ENCODE measurements at places on chromosomes 3 and 15.

DNA sequence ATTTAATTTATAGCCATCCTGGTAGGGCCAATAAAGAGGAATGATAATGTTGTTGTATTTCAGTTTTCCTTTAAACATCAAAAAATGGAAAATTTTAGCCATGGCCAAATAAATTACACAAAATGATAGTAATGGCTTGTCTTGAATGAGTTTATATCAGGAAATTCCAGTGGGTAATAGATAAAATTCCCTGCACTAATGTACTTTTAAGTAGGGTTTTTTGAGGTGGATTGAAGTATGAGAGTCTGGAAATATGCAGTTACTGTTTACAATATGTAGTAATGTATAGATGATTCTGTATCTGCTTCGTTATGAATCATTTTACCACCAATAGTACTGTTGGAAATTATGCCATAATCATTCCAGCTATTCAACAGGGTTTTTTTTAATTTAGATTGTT is 219.4 kb upstream of the ROBO2 start:
- no peak for DNase-seq

GRCh38 chr15:71677766-71678165 is 132.6 kb upstream of the NR2E3 start:
- no peak for DNase-seq

- no peak for DNase-seq
These were observed 239.3 kb downstream of the EPHB1 start for GRCh38 chr3:135034291-135034768.

DNA sequence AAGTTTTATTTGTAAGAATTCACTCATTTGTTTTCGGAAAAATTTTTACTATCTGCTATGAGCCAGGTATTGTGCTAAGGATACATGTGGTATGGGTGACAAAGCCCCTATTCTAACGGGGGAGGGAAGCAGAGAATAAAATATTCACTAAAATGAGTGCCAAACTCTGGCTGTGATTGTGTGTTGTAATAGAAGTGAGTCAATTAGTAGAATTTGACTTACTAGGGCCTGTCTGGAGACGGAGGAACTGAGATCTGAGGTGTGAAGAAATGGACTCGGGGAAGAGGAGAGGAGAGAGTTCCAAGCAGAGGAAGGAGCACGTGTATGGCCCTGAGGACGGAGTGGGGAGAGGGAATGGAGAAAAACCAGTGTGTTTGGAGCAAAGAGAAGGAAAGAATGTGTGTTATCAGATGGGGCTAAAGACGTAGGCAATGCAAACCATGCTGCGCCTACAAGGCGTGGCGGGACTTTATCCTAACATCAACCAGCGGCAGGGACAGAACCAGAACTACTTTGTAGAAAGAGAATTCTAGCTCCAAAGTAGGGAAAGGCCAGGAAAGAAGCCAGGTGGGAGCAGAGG is 89.1 kb downstream of the OSBPL10 start:
- DNase-seq: no peak

GRCh38 chr15:22799902-22800301 is 13.5 kb downstream of the NIPA1 start:
- peak; percentile 37 for DNase-seq

- DNase-seq: peak; percentile 56
These were observed 35.2 kb downstream of the ARMC8 start for GRCh38 chr3:138222131-138222941.

- DNase-seq: no peak
These were observed 273.9 kb downstream of the SATB1 start for GRCh38 chr3:18151199-18151598.

GRCh38 chr15:63013052-63013808 is 29.3 kb upstream of the TPM1 start:
- no peak for DNase-seq

DNA sequence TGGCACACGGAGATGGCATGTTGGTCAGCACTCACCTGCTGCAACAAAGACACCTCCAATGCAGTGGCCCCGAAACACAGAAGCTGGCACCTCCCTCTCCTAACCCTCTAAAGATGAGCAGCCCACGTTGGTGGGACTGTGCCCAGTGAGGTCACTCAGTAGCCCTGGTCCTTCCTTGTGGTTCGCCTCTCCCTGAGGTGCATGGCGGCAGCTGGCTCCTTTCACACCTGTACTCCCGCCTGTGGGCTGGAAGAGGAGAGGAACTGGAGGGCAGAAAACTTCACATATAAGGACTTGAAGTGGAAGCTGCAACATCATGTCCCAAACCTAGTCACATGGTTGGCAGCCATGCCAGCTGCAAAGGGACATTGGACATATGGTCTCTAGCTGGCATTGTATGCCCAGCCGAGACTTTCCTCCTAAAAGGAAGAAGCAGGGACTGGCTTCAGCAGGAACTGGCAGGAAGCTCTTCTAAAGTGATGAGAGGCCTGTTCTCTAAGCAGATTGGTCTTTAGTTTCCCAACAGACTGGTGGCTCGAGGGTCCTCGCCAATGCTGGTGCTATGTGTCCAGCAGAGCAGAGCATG is 10.8 kb upstream of the C3orf22 start:
- no peak for DNase-seq

GRCh38 chr15:71435552-71435951 is 320.3 kb downstream of the THSD4 start:
- DNase-seq: no peak

DNA sequence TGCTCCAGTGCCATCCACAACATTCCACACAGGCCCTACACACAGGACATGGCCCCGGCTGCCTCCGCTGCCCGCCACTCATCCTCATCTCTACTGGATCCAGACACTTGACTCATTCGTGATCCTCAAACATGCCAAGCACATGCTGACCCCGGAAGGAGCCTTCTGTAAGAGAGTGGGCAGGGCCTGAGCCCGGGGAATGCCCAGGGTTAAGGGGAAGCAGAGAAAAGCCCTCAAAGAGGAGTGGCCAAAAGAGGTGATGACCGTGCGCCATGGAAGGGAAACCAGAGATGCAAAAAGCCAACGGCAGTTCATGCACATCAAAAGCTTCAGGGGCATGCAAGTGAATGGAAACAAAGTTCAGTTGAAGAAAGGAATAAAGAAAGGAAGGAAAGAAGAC is 46.1 kb downstream of the RFTN1 start:
- no peak for DNase-seq

- no peak for DNase-seq
These were observed 208.9 kb upstream of the ST8SIA2 start for GRCh38 chr15:92184679-92185230.

GRCh38 chr15:22224241-22224671 is 143.9 kb downstream of the OR4M2 start:
- no peak for DNase-seq

GRCh38 chr15:85048430-85048829 is 66.8 kb downstream of the PDE8A start:
- DNase-seq: no peak

DNA sequence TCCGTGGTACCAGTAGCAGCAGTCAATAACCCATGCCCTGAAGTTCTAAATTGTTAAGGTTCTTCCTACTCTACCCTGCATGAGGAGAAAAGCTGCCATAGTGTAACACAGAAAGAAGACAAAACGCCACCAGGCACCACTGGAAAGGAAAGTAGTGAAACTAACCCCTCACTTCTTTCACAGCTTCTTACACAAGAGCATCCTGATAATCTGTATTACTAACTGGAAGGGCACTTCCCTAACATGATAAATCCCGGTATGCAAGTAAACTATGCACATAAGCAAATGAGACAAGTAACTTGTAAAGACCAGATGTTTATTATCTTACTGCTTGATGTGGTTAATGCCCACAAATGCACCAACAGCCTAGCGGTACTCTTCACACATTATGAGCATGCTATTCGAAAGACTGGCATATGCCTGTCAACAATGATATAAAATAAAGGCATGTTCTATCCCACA is 141.3 kb downstream of the ADAM10 start:
- peak; percentile 64 for DNase-seq

GRCh38 chr3:153866901-153867300 is 254.3 kb upstream of the ARHGEF26 start:
- no peak for DNase-seq

GRCh38 chr3:159165961-159166360 is 364.1 kb downstream of the MFSD1 start:
- DNase-seq: no peak

DNA sequence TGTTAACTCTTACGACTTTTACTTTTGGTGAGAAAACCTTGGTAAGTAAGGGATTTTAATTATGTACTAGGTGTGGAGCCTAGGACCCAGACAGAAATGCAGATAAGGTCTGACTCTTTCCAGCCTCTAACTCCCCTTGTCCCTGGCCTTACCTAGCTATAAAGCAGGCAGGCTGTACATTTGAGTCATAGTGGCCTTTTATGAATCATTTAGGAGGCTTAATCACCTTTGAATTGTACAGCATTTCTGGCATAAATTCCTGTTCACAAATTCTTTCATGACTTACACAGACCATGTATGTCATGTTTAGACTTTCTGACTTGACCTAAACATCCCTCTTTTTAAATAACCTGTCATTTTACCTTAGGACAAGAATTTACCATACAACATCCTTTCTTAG is 47.4 kb downstream of the CHCHD4 start:
- no peak for DNase-seq

GRCh38 chr3:99850608-99851007 is 32.9 kb downstream of the CMSS1 start:
- DNase-seq: no peak

GRCh38 chr3:98099848-98100247 is 12.9 kb downstream of the OR5AC2 start:
- no peak for DNase-seq

GRCh38 chr3:100317912-100318311 is 16.6 kb upstream of the NIT2 start:
- peak; percentile 61 for DNase-seq

GRCh38 chr3:120650311-120650710 is 31.7 kb downstream of the HGD start:
- no peak for DNase-seq

DNA sequence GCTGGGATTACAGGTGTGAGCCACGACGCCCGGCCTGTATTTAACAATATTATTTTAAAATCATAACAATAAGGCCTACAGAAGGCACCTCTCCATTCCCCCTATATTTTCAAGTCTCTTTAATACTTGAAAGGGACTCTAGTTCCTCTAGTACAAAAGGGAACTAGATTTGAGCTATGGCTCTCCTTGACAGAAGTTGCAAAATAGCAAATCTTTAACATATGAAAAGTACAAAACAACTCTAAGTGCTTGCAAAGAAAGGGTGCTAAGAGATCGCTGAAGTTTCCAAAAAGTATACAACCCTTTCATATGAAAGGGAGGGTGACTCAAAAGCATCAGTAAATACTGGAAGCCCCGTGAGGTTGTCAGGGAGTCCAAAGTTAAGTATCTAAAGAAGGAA is 23.8 kb downstream of the AP3S2 start:
- DNase-seq: peak; percentile 20

DNA sequence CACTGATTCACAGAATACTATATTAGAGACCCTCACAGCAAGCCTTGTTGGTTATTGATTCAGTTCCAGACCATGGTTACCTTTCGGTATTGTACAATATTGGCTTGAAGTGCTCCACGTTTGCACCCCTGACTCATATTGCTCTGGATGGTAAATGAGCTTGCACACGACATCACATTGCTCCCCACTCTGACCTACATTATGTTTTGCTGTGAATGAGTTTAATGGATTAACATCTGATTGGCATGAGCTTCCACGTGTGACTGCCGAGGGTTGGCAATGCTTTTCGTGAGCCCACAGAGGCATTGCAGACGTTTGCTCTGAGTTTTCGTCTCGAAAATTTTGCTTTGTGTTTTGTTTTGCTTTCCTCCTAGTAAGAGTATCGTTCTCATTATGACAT is 225.8 kb upstream of the ICE2 start:
- DNase-seq: no peak

GRCh38 chr15:95556866-95557225 is 773.7 kb upstream of the NR2F2 start:
- no peak for DNase-seq

GRCh38 chr3:12312010-12312409 is 23.1 kb downstream of the PPARG start:
- no peak for DNase-seq

GRCh38 chr3:141707741-141708203 is 30.3 kb upstream of the RNF7 start:
- DNase-seq: no peak

GRCh38 chr15:57388464-57388863 is 12.2 kb downstream of the CGNL1 start:
- DNase-seq: no peak

DNA sequence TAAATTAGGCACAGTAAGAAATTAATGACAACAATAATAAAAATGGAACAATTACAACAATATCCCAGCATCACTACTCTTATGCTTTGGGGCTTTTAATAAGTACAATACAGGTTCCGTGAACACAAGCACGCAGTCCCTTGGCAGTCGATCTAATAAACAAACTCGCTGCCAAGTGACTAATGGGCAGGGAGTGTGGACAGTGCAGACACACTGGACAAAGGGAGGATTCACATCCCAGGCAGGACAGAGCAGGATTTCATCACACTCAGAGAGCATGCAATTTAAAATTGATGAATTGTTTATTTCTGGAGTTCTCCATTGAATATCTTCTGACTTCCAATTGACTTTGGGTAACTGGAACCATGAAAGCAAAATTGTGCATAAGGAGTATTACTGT is 524.1 kb upstream of the CFAP20DC start:
- no peak for DNase-seq

GRCh38 chr3:72355168-72355567 is 493.1 kb downstream of the SHQ1 start:
- no peak for DNase-seq

- DNase-seq: no peak
These were observed 3.9 kb upstream of the BNC1 start for GRCh38 chr15:83288381-83288801.

- no peak for DNase-seq
These were observed 101.2 kb upstream of the PTX3 start for GRCh38 chr3:157335233-157336076.

- no peak for DNase-seq
These were observed 2.3 kb downstream of the CAMP start for GRCh38 chr3:48225587-48225986.

GRCh38 chr15:43508991-43509659 is 8.3 kb upstream of the MAP1A start:
- DNase-seq: no peak

DNA sequence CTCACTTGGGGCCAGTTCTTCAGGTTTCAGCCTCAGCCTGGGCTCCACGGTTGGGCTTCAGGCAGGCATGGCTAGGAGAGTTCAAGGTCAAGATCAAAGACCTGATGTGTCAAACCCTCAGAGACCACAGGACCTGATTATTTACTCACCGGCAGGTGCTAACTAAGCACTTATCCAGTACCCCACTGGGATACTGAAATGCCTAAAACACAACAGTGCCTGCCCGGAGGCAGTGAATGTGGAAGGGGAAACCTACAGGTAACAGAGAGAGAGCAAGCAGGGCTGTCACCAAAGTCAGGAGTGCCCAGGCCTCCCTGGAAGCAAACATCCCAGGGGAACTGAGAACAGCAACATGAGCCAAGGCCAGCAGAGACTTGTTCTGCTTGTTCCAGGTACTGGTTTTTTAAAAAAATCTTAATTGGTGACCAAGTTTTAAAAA is 6.7 kb downstream of the IDH2 start:
- no peak for DNase-seq
